ENCODE measurements at places on chromosomes 7 and 10.

DNA sequence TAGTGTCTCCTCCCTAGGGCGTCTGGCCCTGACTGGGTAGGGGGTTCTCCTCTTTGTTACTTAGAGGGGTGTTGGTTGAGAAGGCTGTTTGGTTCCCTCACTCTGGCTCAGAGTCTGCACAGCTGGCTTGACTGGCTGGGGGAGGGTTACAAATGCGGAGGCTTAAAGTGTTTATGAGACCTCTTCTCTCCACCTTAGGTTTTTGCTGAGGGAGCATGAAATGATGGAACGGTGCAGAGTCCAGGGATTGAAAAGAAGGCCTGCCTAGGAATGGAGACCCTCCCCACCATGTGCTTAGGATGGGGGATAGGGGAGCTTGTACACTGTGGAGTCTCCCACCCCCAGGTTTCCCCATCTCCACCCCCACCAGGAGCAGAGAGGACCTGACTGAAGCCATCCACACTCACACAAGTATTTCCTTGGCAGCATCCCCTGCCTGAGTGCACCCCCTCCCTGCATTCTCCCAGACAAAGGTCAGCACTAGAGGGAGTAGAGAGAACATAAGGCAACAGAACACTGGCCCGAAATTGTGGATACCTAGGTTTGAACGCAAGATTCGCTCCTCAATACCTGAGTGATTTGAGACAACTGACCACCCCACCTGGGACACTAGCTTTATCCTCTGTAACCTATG, 1.7 kb upstream of the LDB1 start:
- no peak for DNase-seq

- DNase-seq: peak; percentile 19
Measured at GRCh38 chr7:120743128-120743527, 114.8 kb downstream of the TSPAN12 start.

GRCh38 chr7:127252778-127253280, at the start of gene GRM8:
GRM8 (minus strand) TSS chr7:127252941.
- DNase-seq: peak; percentile 49

DNA sequence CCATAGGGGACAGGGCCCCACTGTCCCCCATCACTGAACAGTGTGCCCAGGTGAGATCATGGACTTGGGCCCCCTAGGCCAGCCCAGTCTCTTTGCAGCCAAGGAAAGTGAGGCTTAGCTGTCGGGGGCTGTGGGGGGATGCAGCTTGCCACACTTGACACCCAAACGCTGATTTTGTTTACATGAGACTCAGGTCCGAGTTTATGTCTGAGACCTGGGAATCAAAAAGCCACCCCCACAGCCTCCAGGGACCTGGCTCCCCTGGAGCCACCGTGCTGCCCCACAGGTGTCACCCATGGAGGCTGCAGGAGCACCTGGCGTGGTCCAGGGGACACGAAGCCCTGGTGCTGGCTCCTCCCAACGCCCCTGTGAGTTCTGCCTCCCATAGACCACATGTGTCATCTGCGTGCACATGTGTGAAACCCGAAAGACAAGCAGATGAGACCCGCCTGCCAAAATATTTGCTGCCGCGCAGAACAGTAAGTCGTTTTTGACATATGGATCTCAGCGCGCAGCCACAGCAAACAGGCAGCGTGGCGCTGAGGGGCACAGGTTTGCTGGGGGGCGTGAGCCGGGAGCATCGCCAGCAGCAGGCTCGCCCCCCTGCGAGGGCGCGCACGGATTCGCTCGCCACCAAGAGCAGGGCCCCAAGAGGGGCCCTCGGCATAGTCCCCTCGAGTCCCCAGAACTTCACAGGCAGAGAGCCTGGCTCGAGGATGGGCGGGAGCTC, 112.3 kb downstream of the LHPP start:
- no peak for DNase-seq

DNA sequence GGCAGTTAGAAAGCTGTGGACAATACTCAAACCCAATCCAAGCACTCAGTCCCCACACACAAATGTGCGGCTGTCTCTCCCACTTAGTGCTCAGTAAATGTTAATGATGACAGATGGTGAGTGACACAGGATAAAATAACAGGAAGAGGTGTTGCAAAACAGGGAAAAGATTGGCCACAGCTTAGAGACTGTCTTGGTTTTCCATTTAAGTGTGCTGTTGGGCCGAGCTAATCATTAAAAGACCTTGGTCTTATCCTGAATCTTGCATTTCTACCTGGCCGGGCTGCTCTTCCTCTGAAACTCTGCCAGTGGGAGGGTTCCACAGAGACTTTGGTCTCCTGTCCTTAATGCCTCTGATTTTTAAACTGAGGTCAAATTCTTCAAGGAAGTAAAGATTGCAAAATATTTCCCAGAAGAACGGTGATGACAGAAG, 113.1 kb upstream of the RNF32 start:
- DNase-seq: no peak

DNA sequence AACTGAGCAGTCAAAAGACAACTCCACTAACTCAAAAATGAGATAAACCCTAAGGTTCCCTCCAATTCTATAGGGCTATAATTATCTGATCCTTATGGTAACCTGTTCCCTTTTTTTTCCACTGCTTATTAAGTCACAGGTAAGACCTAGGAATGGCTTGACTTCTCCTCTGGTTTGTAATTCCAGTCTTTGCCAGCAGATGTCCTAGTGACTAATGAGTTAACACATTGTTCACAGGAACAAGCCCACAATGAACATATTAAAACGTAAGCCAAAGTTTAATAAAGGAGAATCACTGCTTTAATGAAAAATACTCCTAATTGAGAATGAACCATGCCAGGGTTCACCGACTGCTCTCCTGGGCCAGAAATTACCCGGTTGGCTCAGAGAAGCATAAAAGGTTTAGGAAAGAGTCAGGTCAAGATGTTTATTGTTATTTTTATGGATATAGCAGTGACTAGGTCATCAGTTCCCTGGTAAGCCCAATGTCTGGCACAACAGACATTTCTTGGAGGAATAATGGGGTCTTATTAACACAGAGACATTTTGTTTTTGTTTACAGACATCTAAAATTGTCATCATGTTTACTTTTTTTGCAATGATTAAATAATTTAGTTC, 120.1 kb downstream of the ELAPOR2 start:
- peak; percentile 86 for DNase-seq

DNA sequence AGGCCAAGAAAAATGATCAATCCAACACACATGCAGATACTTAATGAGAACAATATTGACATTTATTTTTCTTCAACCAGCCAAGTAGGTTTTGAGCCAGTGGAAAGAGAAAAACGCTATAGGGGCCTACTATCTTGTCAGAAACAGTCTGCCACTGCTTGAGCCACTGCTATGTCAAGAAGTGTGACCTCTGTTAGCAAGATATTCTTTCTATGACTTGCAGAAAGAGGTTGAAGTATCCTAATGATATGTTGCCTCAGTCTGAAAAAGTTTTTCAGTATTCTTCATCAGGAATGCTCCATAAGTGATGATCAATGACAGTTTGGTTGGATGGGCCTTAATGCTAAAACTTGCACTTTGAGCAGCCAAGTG, 328.4 kb upstream of the KCND2 start:
- DNase-seq: no peak

Data from ACHN (cell line).